Dermis microvascular lymphatic vessel endothelial cell (primary cell): ENCODE measurements at places on chromosomes 5 and 9.

DNA sequence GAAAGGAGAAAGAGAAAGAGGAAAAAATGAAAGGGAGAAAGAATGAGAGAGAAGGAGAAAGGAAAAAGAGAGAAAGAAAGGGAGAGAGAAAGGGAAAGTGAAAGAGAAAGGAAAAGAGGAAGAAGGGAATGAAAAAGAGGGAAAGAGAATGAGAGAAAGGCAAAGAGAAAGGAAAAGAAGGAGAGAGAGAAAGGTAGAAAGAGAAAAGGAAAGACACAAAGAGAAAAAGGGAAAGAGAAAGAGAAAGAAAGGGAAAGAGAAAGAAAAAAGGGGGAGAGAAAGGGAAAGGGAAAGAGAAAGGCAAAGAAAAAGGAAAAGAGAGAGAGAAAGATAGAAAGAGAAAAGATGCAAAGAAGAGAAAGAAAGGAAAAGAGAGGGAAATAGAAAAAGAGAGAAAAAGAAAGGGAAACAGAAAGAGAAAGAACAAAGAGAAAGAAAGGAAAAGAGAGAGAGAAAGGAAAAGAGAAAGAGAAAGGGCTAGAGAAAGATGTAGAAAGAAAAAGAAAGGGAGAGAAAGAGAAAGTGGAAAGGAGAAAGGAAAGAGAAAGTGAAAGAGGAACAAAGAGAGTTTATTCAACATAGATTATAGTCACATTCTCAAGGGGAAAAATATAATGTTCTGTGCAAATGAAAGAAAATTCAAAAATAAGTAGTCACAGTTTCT lies 165.2 kb downstream of the TMEM38B start:
- DNase-seq, result no peak

- DNase-seq, result no peak
Observed at GRCh38 chr5:164341056-164341619, 835.7 kb downstream of the MAT2B start.

DNA sequence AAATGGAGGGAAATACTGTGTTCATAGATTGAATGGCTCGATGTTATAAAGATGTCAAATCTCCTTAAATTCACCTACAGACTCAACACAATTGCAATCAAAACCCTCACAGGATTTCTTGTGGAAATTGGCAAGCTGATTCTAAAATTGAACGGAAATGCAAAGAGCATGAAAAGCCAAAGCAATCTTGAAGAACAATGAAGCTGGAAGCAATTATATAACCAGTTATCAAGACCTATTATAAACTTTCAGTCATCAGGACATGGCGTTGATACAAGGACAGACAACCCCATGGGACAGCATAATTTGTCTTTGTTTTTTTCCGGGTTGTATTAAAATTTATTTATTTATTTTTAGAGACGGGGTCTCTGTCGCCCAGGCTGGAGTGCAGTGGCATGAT lies 53.5 kb upstream of the OTULINL start:
- no peak for DNase-seq

DNA sequence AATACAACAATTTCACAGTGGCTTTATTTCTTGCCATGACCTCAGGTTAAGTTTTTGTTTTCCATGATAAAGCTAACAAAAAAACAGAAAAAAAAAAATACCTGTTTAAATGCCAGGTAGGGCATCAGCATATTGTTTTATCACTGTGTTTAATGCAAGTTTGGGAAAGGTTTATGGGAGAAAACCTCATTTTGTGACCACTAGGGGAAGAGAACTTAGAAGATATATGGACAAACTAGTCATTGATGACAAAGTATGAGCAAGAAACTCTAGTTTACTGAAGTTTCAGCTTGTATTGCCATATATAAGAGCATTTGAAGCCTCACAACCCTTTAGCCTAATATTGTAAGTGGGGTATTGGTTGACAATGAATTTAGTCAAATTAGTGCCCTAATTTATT lies 1431.4 kb upstream of the CDH18 start:
- DNase-seq, result no peak

- no peak for DNase-seq
Observed at GRCh38 chr9:120710110-120710981, 3.9 kb downstream of the MEGF9 start.

DNA sequence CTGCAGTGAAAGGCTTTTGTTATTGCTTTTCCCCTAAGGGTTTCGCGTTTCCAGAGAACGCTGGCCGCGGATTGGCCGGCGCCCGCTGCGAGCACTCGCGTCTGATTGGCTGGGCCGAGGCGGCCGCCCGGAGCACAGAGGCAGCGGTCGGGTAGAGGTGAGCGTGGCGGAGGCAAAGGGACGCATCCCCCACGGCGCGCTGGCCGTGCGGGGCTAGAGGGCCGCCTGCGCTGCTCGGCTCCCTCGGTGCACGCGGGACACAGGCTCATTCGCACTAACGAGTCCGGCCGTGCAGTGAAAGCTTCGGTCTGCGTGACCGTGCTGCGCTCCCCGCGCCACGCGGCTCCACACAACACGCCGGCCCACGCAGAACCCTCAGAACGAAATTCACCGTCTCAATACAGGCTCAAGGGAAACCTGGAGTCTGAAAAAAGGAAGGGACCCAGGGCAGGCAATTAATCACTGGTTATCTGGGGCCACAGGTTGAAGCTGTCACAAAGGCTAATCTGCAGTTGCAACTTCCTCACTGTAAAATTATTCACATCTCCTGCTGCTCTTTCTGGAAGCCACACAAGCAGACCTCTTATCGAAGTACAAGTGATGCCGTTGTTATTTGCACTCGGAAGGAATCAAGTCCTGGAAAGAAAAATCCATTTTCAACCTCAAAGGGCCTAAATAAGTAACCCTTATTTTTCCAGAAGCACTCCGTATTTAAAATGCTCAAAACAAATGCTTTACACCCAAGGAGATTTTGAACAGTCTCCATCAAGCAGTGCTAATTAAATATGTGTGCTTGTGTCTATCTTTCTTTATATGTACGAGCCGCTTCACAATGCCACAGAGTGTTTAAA lies 94.6 kb downstream of the ZNF608 start:
- peak; percentile 92 for DNase-seq

- DNase-seq, result no peak
Observed at GRCh38 chr9:99181621-99182020, 40.1 kb downstream of the ALG2 start.

- peak; percentile 75 for DNase-seq
Observed at GRCh38 chr9:69186841-69187611, 12.9 kb downstream of the TJP2 start.

- DNase-seq, result no peak
Observed at GRCh38 chr5:10063997-10064396, 185.7 kb downstream of the ATPSCKMT start.

DNA sequence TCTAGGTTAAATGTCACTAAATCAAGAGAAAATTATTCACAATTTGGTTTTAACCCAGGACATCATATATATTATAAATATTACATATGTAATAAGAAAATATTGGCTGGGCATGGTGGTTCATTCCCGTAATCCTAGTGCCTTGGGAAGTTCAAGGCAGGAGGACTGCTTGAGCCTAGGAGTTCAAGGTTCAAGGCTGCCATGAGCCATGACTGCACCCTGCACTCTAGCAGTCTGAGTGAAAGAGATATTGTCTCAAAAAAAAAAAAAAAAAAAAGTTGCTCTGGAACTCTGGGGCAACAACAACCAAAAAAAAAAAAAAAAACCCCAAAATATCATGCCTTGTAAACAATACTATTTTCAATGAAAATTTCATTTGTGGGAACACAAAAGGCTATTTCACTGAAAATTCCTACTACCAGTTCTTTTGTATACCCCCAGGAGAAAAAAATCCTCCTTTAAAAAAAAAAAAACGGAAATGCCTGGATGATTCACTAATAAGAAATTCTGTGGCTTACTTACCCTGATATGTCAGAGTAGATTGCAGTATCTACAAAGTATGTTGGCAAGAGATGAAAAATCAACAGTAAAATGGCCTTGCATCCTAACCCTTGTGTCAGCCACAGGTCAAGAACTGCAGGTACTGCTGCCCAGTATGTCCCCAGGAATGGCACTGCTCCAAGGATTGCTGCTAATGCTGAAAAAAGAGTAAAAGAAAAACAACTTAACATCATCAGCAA lies 22.6 kb upstream of the CTNNAL1 start:
- peak; percentile 88 for DNase-seq

GRCh38 chr5:153641183-153641688 lies 150.8 kb downstream of the GRIA1 start:
- no peak for DNase-seq

DNA sequence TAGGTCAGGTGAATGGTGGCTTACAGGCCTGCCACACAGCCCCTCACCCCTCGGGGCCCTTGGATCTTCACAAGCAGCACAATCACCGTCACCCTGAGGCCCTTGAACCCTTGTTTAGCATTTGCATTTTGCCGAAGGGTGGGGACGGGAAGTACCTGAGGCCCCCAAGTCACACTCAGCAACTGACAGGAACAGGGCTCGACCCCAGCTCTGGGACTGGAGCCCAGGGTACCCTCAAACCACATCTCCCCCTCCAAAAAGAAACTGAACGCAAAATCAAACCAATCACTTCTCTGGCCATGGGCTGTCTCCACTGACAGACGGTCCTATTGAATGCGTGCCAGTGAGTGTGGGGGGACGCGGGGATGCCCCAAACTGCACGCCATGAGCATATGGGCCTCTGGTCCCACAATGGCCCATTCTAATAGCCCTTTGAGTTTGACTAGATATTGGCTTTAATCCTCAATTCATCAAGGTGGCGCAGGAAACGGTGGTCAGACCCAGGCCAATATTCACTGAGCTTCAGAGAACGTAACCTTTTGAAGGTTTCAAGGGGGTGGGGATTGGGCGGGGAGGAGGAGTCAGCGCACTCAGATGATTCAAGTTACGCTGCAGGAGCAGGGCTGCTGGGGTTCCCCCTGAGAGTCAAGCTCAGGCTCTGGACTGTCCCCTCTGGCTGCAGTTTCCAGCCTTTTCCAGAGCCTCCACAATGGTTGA lies 176.0 kb downstream of the DAB2IP start:
- no peak for DNase-seq

- DNase-seq, result no peak
Observed at GRCh38 chr9:135273008-135273407, 185.5 kb downstream of the OLFM1 start.

DNA sequence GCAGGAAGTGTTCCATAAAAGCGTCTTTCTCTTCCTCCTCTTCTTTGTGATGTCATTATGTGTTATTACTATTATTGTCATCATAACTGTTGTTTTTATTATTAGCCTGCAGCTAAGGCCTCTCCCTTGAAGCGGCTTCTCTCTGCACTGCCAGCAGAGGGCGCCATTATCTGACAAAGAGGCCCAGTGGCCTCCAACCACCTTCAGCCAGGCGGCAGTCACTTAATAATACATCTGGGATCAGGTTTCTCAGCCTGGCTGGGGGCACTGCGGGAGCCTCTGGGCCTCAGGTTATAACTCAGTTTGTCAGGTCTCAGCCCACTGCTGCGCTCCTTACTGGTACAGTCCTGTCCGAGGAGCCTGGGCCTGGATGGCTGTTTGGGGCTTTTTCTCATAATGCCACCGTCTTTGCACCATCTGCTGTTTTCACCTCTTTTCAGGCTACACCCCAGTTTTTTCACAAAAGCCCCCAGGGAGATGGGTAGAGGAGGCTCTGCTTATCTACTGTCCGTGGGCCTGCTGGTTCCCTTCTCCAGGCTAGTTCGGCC lies 281.9 kb downstream of the NSG2 start:
- peak; percentile 27 for DNase-seq

DNA sequence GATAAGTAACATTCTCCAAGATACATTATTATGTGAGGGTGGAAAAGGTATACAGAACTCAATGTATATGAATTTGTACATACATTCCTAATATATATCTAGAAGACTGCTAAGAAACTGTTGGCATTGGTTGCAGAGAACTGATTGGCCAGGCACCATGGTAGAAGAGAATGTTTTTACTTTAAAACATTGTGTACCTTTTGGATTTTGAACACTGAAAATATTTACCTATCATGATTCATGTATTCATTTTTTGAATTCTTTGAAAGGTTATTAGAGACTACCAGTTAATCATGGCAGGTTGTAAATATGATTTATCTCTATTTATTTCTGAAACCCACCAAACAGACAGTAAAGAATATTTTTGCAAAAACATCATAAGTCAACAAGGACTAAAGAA lies 41.2 kb upstream of the ADRB2 start:
- no peak for DNase-seq

DNA sequence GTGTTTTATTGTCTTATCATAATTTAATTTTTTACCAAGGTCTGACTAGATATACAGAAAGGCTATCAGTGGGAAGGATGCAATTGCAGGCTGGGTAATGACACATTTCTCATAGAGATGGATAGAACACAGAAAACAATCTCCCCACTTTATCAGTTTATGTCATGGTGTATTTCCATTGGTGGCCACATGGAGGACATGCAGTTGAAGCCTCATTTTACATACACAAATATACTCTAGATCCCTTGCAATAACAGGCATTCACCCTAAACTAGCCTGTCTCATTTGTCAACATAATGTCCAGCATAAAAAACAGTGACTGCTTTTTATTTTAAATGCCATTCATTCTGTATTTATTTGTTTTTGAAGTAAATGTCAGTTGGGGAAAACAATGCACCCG lies 526.3 kb downstream of the GABRG2 start:
- no peak for DNase-seq

DNA sequence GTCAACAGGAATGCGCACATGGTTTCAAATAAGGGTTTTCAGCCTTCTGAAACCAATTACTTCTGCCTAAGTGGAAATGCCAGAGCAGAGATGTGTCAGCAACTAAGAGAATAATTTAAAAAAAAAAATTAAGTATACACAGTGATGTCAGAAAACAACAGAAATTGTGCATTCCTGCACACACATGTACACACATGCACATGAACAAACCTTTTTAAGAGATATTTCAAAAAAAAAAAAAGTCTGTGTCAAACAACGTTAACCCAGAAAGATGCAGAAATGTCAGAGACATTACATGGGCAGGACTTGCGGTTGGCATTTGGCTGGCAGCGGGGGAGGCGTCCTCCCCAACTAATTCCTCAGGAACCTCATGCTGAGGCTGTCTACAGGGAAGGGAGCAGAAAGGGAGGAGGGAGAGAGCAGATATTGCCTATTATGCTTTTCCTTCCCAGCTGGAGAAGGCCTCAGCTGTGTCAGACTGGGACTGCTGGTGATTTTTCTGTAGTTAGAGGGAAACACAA lies 536.9 kb upstream of the WWC1 start:
- no peak for DNase-seq

- DNase-seq, result no peak
Observed at GRCh38 chr9:20988671-20989315, 42.6 kb downstream of the HACD4 start.

GRCh38 chr5:168481330-168481788 lies 4.9 kb upstream of the RARS1 start:
- DNase-seq, result no peak

DNA sequence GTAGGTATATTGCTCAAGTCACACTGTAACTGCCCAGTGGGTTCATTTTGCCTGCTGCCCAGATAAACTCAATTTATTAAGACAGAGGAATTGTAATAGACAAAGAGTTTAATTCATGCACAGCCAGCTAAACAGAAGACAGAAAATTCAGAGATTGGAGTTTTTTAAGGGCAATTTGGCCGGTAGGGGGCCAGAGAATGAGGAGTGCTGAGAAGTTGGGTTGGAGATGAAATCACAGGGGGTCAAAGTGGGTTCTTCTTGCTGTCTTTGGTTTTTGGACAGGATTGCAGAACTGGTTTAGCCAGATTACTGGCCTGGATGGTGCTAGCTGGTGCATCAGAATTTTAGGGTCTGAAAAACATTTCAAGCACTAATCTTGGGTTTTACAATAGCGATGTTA lies 20.7 kb upstream of the IL33 start:
- DNase-seq, result no peak
